ENCODE measurements at places on chromosomes 11 and 22.
A peak's percentile ranks its signal among the peaks of the same experiment; 100 is the strongest.

DNA sequence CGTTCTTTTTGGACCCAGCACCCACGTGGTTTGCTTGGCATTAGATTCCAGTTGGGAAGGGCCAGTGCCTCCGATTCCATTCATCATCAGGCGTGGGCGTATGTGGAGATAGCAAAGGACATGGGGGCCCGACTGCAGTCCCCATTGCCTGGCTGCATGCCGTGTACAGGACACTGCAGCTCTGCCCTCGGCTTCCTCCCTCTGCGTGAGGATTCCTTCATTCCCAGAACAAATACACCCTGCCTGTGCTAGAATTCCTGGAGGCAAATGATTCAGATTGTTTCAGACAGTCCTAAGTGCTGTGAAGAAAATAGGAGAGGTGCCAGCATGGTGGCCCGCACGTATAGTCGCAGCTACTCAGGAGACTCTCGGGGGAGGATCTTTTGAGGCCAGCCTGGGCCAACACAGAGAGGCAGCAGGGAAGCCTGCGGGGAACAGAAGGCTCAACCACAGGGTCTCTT lies 15.4 kb downstream of the DERL3 start:
- peak; percentile 51 for DNase-seq

- no peak for DNase-seq
Observed at GRCh38 chr11:17540807-17541206, 3.4 kb downstream of the USH1C start.

GRCh38 chr11:46686886-46687795 lies 13.3 kb downstream of the ARHGAP1 start:
- no peak for DNase-seq

DNA sequence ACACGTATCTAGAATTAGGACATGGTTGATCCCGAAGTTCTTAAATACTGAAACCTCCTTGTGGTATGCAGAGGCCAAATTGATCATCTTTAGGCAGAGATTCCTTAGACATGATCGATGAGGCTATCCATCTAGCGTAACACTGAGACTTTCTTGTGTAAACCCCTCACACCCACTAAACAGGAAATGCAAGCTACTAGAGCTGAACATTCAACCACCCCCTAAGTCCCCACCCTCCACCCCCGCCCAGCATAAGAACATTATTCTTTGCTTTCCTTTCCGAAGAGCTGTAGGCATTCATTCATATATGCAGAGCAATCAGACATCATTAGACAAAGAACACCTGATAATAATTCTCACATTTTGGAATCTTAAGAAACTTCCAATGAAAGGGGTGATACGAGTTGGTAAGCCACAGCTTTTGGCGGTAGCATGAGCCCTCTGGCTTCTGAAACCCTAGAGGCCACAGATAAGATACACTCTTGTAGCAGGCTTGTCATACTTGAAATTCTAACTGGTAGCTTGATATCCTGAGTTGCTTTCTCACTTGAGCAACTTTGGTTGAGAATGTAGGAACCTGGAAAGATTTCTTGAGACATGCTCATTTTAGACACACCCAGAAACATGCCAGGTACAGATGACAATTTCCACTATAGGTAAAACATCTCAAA lies 42.2 kb downstream of the FLI1 start:
- DNase-seq, result no peak

- no peak for DNase-seq
Observed at GRCh38 chr22:31647523-31648320, 14.3 kb downstream of the PISD start.

- DNase-seq, result no peak
Observed at GRCh38 chr11:57306940-57307565, 17.7 kb downstream of the TNKS1BP1 start.

DNA sequence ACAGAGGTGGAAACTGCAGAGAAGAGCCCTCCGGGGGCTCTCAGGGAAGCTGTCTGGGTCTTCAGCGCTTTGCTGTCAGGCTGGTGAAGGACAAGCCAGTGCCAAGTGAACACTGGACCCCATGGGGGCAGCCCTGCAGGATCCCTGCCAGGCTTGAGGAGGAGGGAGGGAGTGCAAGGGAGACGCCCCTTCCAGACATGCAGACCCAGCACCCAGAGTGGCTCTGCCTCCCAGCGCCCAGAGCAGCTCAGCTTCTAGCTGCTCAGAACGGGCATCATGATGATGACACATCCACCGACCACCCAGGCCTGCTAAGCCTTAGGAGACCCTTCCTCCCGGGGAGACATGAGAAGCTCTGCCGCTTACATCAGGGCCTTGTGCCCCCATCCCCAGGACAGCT lies 39.7 kb downstream of the TBX1 start:
- peak; percentile 15 for DNase-seq

GRCh38 chr11:120928627-120929026 lies 95.3 kb upstream of the TBCEL start:
- DNase-seq, result no peak

- DNase-seq, result no peak
Observed at GRCh38 chr22:48340727-48341709, 1486.7 kb downstream of the BRD1 start.

DNA sequence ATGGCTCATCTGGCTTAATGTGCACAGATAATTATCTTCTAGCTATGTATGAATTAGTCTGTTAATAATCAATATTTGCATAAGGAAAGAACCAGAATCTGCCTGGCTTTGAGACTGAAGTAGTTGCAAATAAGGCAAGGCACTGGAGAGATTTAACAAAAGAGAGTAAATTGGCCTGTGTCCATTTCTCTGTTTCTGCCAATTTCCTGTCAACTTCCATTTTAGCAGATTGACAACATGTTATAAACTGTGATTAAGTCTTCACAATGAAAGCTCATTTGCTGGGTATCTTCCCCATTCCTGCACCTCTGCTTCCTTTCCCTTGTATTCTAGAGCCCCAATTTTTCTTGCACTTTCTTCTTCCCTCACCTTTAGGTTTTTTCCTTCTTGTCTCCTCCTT lies 5.3 kb upstream of the TMEM123 start:
- no peak for DNase-seq

- no peak for DNase-seq
Observed at GRCh38 chr11:123483466-123483865, 53.4 kb downstream of the GRAMD1B start.

DNA sequence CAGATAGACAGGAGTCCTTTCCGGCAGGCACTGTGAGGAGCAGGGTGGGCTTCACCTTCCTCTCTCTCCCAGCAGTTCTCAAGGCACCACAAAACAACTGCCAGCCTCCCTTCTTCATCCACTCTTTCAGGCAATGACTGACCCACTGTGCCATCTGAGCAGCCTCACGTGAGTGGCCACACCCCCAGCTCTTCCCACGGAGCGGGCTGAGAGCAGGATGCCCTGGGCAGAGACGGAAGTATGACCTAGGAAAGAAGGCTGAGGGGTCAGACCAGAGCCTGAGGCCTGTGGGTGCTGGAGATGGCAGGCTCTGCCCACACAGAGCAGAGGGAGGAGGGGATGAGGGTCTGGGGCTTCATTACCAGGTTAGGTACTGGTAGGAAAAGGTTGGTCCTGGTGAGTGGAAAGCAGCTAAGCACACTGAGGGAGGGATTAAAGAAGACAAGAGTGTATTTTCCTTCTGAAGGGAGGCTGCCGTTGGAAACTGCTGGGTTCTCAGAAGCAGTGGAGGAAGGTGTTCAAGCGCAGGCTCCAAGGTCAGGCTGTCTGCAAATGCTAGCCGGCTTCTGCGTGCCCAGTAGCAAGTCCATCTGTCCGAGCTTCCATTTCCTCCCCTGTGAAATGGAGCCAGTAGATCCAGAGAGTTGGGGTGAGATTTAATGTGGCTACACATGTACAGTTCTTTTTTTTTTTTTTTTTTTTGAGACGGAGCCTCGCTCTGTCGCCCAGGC lies 4.6 kb downstream of the NLRP6 start:
- DNase-seq, result no peak

DNA sequence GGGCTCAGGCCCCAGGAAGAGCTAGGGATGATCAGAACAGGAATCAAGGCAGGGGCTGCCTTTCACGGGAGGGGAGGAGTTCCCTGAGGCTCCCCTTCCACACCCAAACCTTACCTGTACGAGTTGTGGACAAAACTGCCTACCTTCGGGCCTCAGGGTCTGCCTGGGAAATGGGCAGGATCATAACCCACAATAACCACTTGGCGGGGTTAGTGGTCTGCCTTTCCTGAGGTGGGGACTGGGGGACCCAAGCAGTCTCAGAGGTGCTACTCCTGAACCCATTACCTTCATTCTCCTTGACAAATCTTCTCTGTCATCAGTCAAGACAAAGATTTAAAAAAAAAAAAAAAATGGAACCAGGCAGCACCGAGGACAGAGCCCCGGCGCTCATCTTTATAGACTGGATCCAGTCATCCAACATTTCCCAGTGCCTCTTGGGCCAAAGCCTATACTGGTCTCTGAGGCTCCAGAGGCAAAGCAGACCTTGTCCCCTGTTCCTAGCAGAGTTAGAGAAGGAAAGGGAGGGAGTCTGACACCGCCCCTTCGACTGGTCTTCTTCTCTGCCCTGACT lies 14.2 kb downstream of the P2RY6 start:
- DNase-seq, result no peak

GRCh38 chr11:34731603-34732002 lies 110.7 kb downstream of the EHF start:
- no peak for DNase-seq

GRCh38 chr11:11895672-11896071 lies 53.9 kb downstream of the USP47 start:
- DNase-seq, result no peak

DNA sequence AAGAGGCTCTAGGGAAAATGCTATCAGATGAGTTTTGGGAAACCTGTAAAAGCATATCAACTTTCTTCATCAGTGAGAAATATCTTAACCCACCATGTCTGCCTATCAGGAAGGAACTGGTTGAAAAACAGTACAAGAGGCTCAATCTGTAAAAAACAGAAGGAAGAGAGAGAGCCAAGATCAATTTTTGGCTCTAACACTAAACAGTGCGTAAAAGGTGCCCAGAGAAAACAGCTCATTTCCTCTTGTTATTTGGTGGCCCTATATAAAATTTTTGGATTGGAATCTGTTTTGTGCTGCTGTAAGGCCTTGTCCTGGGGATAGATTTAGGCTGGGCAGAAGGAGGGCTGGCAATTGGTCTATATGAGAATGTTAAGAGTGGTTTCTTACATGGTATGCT lies 12.1 kb downstream of the MS4A2 start:
- DNase-seq, result no peak

GRCh38 chr11:76795936-76796441 lies 12.8 kb downstream of the TSKU start:
- no peak for DNase-seq

GRCh38 chr11:124762105-124762623 lies at the start of gene ESAM:
ESAM (minus strand) TSS chr11:124762290; CDS start chr11:124762154, 136 bp downstream.
- peak; percentile 74 for DNase-seq

DNA sequence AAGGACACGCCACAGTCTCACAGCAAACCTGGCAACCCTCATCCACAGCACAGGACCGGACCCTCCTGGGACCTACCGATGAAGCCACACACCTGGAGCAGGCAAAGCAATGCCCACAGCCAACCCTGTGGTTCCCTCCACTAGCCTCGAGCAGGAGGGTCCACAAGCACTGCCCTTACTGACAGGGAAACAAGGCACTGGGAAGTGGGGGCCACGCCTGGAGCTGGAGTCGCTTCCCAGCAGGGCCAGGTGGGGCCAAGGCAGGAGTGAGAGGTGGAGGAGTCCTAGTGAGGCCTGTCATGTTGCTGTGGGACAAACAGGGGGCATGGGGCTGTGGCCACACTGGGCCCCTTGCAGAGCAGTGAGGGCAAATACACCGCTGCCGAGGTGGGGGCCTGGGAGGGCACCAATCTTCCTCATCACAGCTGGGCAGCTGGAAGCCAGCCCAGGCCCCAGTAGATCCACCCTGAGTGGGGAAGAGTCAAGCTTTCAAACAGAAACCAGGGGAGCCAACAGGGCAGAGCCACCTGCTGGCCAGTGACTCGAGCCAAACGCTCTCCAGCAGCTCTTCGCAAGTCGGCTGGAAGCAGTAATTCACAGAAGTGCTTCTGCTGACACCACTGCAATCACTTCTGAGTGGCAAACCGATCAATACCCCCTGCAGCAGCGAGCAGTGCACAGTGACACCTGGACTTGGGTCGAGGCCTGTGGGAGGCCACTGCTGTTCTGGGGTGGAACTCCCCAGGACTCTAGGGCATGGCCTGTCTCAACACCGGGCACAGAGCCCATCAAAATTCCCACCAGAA lies 13.7 kb downstream of the SULT4A1 start:
- peak; percentile 57 for DNase-seq

DNA sequence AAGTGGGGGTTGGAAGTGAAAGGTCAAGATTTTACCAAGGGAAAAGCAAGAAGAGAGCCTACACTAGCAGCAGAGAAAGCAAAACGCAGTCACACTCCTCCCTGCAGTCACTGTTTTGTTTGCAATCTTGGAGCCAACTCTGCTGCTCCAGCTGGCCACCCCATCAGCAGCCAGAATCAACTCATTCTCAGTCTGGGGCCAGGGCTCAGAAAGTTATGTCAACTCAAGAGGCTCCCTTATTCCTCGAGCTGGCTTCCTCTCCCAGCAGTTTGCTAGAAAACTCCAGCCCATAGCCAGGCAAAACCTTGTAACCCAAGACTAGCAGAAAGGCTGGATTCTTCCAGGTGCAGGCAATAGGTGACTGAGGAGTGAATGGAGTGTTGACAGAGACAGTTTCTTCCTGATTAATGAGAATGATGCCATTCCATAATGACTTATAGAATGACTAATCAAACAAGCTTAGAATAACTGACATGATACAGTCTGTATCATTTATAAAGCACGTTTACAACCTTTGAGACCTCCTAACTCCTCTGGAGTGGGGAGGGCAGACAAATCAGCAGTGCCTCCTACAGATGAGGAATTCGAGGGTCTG lies 53.4 kb downstream of the P4HA3 start:
- DNase-seq, result peak; percentile 53

DNA sequence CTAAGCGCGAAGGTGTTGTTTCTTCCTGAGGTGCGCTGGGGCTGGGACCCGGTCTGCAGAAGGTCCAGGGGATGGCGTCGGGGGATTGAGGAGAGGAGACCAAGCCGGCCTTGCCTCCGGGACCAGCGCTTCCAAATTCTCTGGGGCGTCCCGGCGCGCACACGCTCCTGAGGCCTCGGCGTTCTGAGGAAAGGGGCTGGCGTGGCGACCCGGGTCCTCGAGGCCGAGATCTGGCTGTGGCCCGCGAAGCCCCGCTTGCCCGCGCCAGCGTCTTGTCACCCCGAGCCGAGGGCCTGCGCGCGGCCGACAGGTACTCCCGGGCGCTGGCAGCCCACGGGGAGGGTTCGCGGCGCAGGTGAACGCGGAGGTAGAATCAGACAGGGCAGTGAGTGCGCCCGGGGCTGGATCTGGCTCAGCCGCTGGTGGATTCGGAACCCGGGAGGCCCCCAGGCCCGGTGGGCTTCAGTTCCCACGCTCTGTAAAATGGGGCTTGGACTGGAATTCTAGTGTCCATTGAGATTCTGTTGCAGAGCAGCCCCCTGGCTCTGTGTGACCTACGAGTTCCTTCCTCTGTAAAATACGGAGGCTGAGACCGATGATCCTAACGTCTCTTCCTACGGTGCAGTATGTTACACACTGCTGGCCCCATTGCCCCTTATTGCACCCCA lies 14.7 kb downstream of the SSH3 start:
- no peak for DNase-seq

- DNase-seq, result no peak
Observed at GRCh38 chr11:46321757-46322156, 25.5 kb upstream of the DGKZ start.

DNA sequence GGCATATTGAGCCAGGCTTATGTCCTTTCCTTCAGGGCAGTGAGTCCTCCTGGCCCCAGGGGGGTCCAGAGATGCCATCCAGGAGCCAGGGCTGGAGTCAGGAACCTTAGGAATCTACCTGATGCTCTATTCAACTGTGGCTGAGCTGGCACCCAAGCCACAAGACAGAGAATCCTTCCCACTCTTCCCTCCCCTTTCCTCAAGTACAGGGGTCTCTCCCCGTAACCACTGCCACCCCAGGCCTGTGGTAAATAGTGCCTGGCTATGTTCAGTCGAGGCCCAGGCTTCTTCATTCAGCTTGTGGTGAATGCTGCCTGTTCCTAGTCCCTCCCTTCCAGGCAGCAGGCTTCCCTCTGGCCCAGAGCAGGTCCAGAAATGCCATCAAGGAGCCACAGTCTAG lies 45.5 kb upstream of the THY1 start:
- DNase-seq, result no peak

All from left ventricle myocardium superior (tissue), 1 donor.